ENCODE measurements at places on chromosomes 2 and 18. TPM values are rescaled to one million over a fixed set of nuclear protein-coding genes. Genes with fewer than 3 reads are reported as not detected.

- no peaks in the 10 kb centered on the region for H3K4me1 ChIP-seq
- no peaks in the 10 kb centered on the region for H3K36me3 ChIP-seq
- H3K27ac ChIP-seq = no peak overlapping the region
- H3K27me3 ChIP-seq = no peaks in the 10 kb centered on the region
These were observed 40.8 kb downstream of the PID1 start for GRCh38 chr2:229230256-229230655.

GRCh38 chr18:58303363-58303762 lies 259.3 kb downstream of the NEDD4L start:
- no peaks in the 10 kb centered on the region for H3K36me3 ChIP-seq
- H3K4me3 ChIP-seq = no peak overlapping the region
- H3K27ac ChIP-seq = no peak overlapping the region
- peaks cover 7% of the 10 kb centered on the region for H3K4me1 ChIP-seq

DNA sequence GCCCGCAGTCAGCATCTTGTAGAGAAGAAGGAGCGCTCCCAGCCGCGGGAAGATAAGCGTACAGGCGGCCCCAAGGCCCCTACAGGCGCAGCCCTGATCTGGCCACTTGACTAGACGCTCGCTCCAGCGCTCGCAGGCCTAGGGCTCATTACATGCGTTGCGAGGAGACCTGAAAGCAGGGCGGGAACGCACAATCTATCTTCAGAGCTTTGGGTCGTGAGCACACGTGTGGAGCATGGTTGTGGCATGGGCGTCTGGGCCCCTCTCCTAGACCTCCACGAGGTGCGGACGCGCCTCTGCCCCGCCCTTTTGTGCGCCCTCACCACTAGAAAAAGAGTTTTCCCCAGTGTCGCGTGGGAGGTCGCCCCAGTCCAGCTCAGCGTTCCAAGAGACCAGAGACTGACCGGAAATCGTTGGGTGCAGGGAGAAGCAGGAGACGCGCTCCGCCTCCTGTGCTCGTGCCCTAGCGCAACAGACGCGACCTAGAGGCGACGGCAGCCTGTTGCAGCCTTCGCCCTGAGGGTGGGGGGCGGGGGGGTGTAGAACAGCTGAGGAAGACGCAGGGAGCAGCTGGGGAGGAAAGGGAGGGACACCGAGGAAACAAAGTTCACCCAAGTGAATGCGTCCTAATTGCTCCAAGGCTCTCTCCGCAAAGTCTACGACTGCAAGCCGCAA lies 12.6 kb downstream of the NR4A2 start:
- no peaks in the 10 kb centered on the region for H3K36me3 ChIP-seq
- no peak for DNase-seq
- peaks cover 19% of the 10 kb centered on the region for H3K4me1 ChIP-seq
- peak overlapping the region; percentile 48 for H3K4me3 ChIP-seq
- H3K27ac ChIP-seq = no peak overlapping the region
- H3K27me3 ChIP-seq = peaks cover 84% of the 10 kb centered on the region

DNA sequence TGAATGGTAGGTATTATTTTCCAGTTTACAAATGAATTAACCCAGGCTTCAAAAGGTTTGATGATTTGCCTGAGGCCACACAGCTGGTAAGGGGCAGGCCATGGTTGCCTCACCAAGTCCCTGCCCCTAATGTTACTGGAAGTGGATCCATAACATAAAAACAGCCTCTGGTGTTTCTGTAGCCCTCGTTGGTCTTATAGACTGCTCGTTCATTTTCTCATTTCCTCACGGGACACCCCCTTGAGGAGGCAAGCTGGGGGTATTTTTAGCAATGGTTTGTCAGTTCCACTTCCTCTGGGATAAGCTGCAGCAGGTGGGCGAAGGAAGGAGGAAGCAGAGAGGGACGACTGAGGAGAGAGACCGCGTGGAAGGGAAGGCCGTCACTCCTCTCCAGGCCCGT lies 32.9 kb upstream of the NDUFV2 start:
- no peaks in the 10 kb centered on the region for H3K27me3 ChIP-seq
- H3K27ac ChIP-seq = no peak overlapping the region
- no peak for DNase-seq
- H3K4me1 ChIP-seq = peaks cover 17% of the 10 kb centered on the region

DNA sequence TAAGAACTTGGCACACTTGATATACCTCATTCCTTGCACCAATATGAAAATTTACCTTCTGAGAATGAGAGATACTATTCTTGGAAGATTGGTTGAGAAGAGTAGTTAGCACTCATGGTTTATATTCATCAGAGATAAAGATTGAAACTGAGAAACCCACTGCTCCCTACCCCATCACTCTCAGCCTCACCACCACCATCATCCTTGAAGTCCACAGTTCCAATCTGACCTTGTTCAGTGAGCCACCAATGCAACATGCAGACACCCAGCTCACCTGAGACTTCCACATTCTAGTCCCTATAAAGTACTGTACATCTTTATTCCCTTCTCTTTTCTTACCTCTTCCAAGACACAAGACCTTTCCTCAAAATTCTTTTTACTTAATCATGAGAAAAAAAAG lies 869.0 kb downstream of the TRIB2 start:
- H3K27me3 ChIP-seq = no peaks in the 10 kb centered on the region
- no peak for DNase-seq
- H3K27ac ChIP-seq = no peak overlapping the region
- no peak overlapping the region for H3K4me3 ChIP-seq

CTAGE1 gene
- not detected for total RNA-seq

GRCh38 chr2:235183786-235184185 lies 232.0 kb downstream of the SH3BP4 start:
- no peak for DNase-seq
- H3K27ac ChIP-seq = no peak overlapping the region
- no peak overlapping the region for H3K4me3 ChIP-seq

GNLY gene
- total RNA-seq = 22.0 TPM

DNA sequence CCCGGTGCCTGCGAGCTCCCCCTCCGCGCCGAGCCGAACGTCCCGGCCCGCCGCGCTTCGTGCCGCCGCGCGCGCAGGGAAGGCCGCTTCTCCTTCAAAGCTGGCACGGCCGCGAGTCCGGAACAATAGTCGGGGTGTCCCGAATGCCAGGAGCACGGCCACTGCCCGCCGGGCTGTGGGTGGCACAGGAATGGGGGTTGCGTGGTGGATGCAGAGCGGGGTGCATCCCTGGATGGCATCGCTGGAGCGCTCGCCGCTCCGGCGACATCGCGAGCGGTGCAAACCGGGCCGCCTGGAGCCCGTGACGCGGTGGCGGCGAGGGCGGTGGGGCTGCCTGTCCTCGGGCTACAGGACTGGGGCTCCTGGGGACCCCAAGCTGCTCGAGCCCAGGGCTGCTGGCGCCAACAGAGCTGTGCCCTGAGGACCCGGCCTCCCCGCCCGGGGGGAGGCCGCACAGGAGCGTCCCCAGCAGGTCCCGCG lies 1.1 kb upstream of the SATB2 start:
- no peak overlapping the region for H3K27ac ChIP-seq
- H3K27me3 ChIP-seq = peaks cover 76% of the 10 kb centered on the region
- H3K36me3 ChIP-seq = no peaks in the 10 kb centered on the region
- H3K4me1 ChIP-seq = peaks cover 23% of the 10 kb centered on the region

DNA sequence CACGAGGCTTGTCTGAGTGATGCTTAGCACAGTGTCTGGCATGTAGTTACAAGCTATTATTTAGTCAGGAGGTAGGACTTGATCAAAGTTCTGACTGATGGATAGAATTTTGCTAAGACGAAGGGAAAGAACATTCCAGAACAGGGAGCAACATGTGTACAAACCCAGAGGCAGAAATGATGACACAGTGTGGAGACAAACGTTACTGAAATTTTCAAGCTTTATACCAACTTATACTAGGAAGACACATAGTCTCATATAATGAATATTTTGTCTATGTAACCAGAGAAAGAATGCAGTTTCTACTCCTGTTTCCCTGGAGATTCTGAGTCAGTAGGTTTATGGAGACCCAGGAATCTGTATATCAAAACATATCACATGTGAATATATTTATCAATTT lies 123.4 kb downstream of the FAM124B start:
- H3K4me3 ChIP-seq = no peak overlapping the region
- no peaks in the 10 kb centered on the region for H3K4me1 ChIP-seq
- no peak for DNase-seq
- H3K27me3 ChIP-seq = peaks cover 29% of the 10 kb centered on the region

GRCh38 chr2:70753902-70754301 lies 14.1 kb downstream of the ADD2 start:
- H3K36me3 ChIP-seq = peaks cover 3% of the 10 kb centered on the region
- peaks cover under 1% of the 10 kb centered on the region for H3K4me1 ChIP-seq
- H3K27me3 ChIP-seq = no peaks in the 10 kb centered on the region
- DNase-seq = no peak
- no peak overlapping the region for H3K27ac ChIP-seq

GRCh38 chr2:1170711-1171110 lies 220.1 kb downstream of the SNTG2 start:
- H3K27ac ChIP-seq = no peak overlapping the region
- no peak overlapping the region for H3K4me3 ChIP-seq
- H3K4me1 ChIP-seq = no peaks in the 10 kb centered on the region
- no peak for DNase-seq
- H3K27me3 ChIP-seq = no peaks in the 10 kb centered on the region
- peaks cover 1% of the 10 kb centered on the region for H3K36me3 ChIP-seq

C2orf66 gene
- 0.17 TPM for total RNA-seq

DNA sequence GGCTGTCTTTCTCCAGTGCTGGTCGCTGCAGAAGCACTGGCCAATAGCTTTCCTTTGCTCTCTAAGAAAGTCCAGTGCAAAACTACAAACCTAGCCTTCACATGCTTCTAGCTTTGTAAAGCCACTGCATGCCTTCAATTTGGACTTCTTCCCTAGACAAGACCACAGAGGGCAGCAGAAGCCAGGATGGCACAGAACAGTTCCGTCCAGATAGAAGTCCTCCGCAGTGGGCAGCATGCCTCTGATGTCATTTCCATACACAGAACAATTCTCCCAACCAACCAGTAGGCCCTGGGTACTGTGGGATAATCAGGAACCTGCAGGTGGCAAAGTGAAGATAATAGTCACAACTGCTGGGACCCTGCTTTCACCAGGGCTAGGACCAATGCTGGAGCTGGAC lies 3.3 kb downstream of the ST6GAL2 start:
- H3K4me1 ChIP-seq = peaks cover 4% of the 10 kb centered on the region
- H3K27me3 ChIP-seq = peaks cover 26% of the 10 kb centered on the region
- H3K4me3 ChIP-seq = no peak overlapping the region
- H3K36me3 ChIP-seq = no peaks in the 10 kb centered on the region

DNA sequence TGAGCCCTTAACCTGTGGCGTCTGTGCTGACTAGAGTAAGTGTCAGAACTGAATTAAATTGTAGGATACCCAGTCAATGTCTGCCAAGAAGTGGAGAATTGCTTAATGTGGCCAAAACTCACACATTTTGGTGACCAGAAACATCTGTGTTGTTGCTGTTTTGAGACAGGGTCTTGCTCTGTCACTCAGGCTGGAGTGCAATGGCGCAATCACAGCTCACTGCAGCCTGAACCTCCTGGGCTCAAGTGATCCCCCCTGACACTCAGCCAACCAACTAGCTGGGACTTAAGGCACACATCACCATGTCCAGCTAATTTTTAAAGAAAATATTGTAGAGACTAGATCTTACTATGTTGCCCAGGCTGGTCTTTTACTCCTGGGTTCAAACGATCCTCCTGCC lies 34.4 kb upstream of the RTN4 start:
- peaks cover 3% of the 10 kb centered on the region for H3K27me3 ChIP-seq
- H3K27ac ChIP-seq = no peak overlapping the region
- no peak for DNase-seq

DNA sequence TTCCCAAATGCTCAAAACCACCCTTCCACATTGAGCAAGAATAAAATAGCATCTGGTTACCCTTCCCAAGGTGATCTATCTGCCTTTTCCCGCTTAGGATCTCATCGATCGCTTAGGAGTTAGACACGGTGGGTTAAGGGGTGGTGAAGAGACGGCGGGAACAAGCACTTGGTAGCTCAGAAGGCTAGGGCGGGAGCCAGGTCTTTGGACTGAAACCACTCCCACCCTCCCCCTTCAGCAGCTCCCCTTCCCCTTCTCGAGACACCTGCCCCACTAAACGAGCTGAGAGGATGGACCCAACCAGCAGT lies 513 bp downstream of the THOC1 start:
- peak overlapping the region; percentile 99 for H3K27ac ChIP-seq
- peak overlapping the region; percentile 90 for H3K4me3 ChIP-seq
- H3K36me3 ChIP-seq = peaks cover 13% of the 10 kb centered on the region
- no peaks in the 10 kb centered on the region for H3K27me3 ChIP-seq
- DNase-seq = no peak
- peaks cover 25% of the 10 kb centered on the region for H3K4me1 ChIP-seq

GRCh38 chr2:85194780-85195480 lies 61.7 kb downstream of the TCF7L1 start:
- H3K4me1 ChIP-seq = no peaks in the 10 kb centered on the region
- H3K27me3 ChIP-seq = peaks cover 25% of the 10 kb centered on the region
- no peaks in the 10 kb centered on the region for H3K36me3 ChIP-seq
- no peak overlapping the region for H3K4me3 ChIP-seq
- no peak overlapping the region for H3K27ac ChIP-seq

KCNK3 gene
- total RNA-seq = not detected

SAP130 gene
- 41.4 TPM for total RNA-seq

- no peaks in the 10 kb centered on the region for H3K36me3 ChIP-seq
- H3K27ac ChIP-seq = no peak overlapping the region
- no peaks in the 10 kb centered on the region for H3K4me1 ChIP-seq
- no peak overlapping the region for H3K4me3 ChIP-seq
- no peaks in the 10 kb centered on the region for H3K27me3 ChIP-seq
These were observed 437.6 kb downstream of the NCKAP5 start for GRCh38 chr2:133130548-133131246.

GRCh38 chr2:230906471-230907230 lies 18.4 kb downstream of the GPR55 start:
- no peaks in the 10 kb centered on the region for H3K27me3 ChIP-seq
- no peak for DNase-seq
- H3K4me3 ChIP-seq = no peak overlapping the region

DNA sequence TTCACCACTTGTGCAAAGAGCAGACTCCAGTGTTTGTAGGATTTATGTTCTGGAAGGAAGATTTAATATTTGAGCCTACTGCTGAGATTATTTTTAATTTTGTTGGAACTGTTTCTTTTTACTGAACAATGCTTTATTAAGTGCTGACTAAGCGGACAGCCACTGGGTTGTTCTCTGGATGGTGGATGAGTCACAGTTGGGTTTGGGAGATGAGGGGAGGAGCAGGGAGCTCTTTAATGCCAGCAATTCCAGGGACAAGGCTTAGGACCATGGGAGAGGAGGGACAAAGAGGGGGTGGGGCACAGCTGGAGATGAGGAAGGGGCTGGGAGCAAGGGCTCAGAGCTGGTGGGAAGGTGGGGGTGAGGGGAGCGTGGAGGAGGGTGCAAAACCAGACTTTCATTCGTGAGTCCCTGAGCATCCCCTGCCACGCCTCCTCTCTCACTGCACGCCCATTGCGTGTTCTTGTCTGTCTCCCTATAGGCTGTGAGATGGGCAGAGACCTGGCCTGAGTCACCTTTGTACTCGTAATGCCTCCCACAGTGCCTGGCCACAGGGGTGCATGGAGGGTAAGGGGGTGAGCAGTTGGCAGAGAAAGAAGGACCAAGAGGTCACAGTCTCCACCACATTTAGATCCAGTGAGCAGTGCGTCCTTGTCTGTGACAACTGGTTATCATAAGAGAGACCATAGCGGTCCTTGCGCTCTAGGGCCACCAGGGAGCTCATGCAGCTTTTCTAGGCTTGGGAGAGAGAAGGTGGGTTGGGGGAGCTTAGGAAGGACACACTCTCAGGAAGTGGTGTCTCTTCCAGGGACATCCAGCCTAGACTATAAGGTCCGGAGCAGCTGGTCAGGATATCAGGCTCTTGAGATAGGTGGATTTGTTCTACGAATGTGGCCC lies 18.4 kb downstream of the SLC4A3 start:
- no peak for DNase-seq
- H3K4me1 ChIP-seq = peaks cover 8% of the 10 kb centered on the region
- no peak overlapping the region for H3K4me3 ChIP-seq
